Stimulated activated CD4-positive, alpha-beta T cell treated with anti-CD3 and anti-CD28 coated beads, Interleukin-1b, Interleukin-23, amount 100 ng/mL, for 1 hour (primary cell): ENCODE measurements at places on chromosomes 7 and 10.

DNA sequence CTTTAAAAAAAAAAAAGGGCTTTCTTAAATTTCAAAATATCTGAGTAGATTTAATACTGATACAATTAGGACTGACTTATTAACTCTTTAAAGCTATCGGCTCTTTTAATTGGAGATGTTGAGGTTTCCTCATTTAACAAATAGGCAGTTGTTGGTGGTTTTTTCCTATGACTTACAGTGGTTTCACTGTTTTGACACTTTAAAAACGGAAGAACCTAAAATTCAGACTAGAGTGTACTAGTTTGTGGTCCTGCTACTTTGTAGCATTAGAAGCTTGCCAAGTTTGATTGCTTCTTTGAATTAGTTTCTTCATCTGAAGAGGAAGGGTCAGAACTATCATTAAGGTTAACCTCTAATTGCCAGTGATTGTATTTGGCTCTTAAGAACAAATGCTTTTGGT is 27.7 kb downstream of the CUL1 start:
- DNase-seq: no peak

DNA sequence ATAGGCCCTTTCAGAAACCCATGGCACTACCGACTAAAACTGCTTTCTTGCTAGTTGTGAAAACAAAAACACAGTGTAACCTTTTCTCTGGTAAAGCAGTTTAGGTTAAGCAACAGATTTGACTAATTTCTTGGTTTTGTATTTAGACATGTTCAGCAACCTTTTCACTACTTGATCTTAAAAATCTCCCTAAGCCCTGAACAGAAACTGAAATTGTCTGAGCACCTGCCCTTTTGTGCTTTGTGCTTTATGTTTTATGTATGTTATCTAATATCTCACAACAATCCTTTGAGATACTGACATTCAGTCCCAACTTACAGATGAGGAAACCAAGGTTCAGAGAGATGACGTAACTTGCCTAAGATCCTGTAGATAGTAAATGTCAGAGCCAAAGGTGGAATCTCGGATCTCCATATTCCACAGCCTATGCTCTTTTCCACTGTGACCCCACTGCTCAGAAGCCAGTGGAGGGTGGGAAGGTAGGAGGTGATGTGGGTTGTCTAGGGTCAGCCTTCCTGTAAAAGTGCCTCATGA is 146.6 kb downstream of the LCOR start:
- no peak for DNase-seq

DNA sequence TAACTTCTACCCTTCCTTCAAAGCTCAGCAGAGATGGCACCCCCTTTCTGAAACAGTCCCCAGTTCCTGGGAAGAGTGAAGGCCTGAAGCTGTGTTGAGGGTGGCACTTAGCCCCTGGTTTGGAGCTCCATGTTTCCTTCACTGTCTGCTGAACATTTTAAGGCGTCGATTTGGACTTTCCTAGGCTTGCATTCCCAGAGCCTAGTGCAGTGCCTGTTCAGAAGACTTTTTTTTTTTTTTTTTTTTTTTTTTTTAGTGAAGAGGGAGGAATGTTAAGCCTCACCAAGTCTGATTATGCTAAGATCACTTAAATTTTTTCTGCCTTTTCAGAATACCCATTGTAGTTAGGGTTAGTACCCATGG is 97.0 kb downstream of the PFKFB3 start:
- no peak for DNase-seq

- DNase-seq: no peak
These were observed 189.2 kb downstream of the FAM107B start for GRCh38 chr10:14585287-14586193.

GRCh38 chr7:135993950-135994349 is 16.8 kb upstream of the MTPN start:
- DNase-seq: no peak

DNA sequence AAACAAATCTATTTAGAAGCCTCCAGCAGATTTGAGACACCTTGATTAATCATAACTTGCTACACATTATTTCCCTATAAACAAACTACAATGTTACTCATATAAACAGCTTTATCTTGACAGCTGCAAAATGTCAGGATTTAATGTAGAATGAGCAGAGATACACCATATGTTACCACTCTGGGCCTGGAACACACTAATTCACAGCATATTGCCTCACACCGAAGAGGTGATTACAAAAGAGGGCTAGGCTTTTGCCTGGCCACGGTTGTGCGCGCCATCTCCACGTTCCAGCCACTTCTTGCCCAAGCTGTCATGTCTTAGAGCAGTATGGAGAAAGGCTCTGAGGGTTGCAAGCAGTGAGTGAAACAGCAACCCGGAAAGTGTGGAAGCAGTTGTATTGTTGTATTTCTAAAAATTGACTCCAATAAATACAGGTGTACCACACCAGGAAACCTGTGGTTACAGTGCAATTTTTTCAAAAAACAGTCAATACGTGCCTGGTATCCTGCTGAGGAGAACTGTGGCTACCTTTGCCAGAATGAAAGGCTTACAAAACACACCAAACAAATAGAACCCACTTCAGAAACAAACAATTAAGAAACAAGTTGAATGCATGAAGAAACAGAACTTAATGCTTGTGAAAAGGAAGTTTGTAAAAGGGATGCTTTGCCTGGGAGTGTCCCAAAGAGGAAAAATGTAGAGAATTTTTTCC is 498.1 kb downstream of the PLXNA4 start:
- no peak for DNase-seq

- no peak for DNase-seq
These were observed 142.1 kb downstream of the SLC25A13 start for GRCh38 chr7:96179837-96180236.

GRCh38 chr10:30999070-30999712 is 32.5 kb downstream of the ZNF438 start:
- no peak for DNase-seq

DNA sequence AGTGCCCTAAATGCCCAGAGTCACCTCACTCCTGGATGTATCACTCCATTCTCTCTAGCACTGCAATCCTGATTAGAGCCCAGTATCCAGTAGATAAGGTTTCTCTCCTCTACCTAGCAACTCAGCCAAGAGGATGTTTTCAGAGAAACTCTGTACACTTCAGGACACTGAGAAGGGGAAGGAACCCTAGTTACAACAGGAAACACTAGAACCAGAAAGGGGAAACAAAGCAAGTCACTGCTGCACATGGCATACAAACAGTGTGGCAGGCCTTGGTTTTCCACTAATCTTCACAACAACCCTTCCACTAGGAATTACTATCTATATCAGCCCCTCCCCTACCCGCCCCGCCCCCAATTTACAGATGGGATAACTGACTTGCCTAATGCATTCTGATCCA is 1.6 kb downstream of the FAM204A start:
- no peak for DNase-seq

DNA sequence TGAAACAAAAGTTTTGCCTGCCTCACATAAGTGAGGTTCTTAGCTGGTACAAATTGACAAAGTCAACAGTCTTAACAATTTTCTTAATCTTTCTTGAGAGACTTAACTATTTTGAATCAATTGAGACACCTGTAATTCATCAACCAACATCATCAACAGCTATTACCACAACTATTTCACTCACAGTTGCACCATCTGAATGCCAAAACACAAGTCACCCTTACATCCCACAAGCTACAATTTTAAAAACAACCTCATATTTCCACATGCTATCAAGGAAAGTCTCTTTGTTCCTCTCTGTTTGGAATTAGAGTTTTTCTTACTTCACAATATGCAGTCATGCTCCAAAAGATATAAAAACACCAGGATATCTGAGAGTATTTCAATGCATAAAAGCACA is 4.9 kb downstream of the SMURF1 start:
- no peak for DNase-seq

GRCh38 chr7:143988976-143989745 is 11.0 kb upstream of the OR6B1 start:
- no peak for DNase-seq

DNA sequence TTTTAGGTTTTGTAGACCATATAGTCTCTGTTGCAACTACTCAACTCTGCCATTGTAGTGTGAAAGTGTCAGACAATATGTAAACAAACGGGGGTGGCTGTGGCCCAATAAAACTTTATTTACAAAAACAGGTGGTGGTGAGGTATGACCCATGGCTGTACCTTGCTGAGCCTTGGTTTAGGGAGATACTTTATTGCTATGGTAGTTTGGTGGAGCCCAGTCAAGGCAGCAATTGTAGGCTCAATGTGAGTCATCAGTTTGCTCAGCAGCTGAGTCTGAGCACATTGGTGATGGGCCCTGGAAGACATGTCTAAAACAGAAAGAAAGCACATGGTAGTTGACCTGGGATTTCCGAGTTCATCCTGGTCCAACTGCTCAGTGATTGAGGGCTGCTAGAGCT is 242.5 kb downstream of the REEP3 start:
- no peak for DNase-seq

- DNase-seq: no peak
These were observed 131.7 kb upstream of the PRSS58 start for GRCh38 chr7:142389544-142389943.

DNA sequence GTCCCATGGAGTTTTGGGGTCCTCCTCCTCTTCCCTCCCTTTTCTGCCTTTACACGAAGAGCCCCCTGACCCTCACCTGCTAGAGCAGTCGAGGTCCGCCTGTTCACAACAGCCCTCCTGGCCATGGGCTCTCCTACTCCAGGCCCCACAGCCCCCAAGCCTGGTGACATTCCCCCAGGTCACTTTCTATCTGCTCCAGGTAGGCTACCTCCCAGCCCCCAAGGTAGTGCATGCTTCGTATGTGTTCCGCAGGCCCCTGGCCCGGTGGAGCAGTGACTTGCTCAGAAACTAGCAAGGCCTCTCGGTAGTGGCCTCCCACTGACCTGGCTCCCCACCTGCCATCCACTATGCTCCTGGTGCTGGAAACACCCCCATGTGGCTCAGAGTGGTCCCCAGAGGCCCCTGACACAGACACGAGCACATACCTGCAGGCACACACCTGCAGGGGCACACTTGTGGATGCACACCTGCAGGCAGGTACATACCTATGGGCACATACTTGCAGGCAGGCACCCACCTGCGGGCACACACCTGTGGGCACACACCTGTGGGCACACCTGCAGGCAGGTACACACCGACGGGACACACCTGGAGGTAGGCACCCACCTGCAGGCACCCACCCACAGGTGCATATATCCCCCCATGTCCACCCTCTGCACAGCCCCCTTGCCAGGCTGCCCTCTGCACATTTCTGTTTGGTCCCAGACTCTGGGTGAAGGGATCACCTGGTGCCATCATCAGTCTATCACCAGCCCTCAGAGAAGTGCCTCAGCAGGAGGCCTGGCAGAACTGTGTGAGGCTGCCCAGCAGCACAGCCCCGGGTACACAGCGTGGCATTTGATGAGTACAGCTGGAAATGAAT is 322.5 kb downstream of the PTPRN2 start:
- DNase-seq: no peak

DNA sequence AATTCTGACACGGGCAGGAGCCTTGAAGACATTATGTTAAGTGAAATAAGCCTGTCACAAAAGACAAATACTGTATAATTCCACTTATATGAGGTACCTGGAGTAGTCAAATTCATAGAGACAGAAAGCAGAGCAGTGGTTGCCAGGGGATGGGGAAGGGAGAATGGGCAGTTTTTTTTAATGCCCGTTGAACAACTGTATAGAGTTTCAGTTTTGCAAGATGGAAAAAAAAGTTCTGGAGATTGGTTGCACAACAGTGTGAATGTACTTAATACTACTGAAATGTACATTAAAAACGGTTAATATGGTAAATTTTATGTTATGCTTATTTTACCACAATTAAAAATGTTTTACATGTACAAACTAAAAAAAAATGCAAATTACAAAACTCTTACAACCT is 63.6 kb upstream of the EFCAB10 start:
- no peak for DNase-seq

GRCh38 chr10:78972160-78972946 is 96.4 kb upstream of the ZMIZ1 start:
- no peak for DNase-seq

DNA sequence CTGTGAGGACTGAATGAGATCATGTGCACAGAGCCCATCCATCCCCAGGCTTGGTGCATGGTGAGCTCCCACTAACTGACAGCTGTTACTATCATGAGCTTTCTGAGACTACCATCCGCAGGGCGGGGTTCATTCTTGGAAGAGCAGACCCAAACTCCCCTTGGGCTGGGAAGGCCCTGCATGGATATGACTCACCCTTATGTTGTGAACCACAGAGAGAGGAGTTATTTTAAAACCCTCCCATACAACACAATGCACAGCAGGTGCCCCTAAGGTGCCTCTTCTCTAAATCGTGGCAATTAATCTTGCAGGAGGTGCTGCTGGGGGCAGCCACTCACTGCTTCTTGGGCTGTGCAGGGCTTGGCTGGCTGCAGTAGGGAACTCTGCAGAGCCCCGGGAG is 219.1 kb downstream of the GFRA1 start:
- DNase-seq: no peak

- DNase-seq: peak; percentile 58
These were observed 38.5 kb downstream of the ZNF777 start for GRCh38 chr7:149422162-149422913.

DNA sequence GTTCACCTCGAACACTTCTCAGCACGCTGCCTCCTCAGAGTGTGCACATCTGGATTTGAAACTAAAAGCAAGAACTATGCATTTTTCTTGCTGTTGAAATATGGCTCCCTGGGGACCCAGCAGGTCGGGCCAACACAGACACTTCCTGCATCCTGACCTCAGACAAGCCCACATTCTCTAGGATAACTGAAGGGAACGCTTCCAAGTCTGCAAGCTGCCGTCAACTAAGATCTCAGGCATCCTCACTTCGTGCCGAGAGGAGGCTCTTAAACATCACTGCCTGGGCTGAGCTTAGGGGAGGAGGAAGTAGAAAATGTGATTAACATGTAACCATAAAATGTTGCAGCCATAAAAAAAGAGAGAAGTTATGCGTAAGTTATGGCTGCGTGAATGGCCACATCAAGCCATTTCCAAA is 65.5 kb downstream of the PYROXD2 start:
- no peak for DNase-seq

DNA sequence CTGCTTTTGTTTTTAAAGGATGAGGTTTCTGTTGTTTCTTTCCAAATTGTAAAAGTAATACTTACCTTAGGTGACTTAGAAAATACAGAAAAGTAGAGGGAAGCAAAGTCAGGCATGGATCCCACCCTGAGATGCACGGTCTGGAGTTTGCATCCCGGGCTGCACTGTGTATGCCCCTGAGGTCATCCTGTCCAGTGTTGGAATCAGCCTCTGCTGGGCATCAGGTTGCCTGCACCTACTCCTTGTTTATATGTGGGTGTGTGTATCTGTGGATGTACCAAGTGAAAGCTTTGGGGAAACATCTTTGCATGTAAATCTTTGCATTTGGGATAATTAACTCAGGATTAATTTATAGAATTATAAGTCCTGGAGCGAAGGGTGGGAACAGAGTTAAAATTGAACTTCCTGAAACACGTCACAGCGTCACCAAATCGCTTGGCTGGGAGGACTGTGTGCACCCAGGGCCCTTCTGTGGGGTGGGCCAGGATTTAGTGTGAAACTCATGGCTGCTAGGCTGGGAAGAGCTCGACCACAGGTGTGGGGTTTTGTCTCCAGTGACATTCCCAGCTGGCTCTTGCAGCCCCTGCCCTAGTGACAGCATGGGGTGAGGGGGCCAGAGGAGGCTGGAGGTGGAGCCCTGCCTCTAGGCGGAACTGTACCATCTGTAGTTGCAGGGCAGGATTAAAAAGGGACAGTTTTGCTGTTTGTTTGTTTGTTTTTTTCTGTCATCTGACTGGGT is 27.9 kb downstream of the GTF2IRD1 start:
- DNase-seq: no peak
